SW480 (cell line): ENCODE measurements at places on chromosomes 7 and 10.

GRCh38 chr10:13234172-13234571 lies at the start of gene UCMA:
UCMA (minus strand) TSS chr10:13234374; CDS start chr10:13234258, 116 bp downstream.
- DNase-seq: no peak

GRCh38 chr7:127692200-127692599 lies 40.2 kb downstream of the SND1 start:
- no peak for DNase-seq

DNA sequence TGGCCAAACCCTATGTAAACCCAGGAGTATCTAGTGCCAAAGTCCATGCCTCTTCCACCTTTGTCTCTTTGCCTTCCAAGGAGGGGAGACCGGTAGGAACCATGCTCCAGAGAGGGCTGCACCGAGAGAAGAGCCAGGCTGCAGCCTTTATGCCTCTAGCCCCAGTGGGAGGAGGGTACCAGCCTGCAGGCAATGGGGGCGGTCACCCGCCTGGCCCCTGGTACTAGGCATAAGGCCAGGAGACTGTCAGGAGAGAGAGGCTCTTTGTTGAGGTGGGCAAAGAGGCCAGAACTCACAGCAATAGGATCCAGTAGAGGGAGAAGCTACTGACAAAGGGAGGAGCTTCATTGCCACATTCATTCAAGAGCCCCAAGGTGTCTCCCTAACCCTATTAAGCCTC lies 146.6 kb upstream of the PDE1C start:
- DNase-seq: no peak

GRCh38 chr7:33650828-33651227 lies 254.5 kb upstream of the BMPER start:
- no peak for DNase-seq

- no peak for DNase-seq
These were observed 305.1 kb upstream of the IMMP2L start for GRCh38 chr7:111867348-111867931.

DNA sequence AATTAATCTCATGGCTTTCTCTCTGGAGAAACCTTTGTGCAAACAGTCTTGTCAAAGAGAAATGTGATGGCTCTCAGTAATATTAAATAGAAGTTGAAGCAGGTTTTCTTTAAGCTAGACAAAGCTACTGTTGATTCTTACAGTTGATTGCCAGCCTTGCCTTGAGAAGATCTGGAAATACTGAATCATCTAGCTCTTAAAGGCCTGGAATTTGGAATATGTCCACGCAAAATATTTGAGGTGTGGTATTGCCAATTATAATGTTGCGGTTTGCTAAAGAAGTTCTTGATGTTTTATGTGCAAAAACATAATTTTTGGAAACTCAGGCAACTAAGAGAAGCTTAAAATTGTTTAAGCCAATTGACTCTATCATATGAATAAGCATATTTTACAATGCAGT lies 371.9 kb downstream of the PHF14 start:
- DNase-seq: no peak

DNA sequence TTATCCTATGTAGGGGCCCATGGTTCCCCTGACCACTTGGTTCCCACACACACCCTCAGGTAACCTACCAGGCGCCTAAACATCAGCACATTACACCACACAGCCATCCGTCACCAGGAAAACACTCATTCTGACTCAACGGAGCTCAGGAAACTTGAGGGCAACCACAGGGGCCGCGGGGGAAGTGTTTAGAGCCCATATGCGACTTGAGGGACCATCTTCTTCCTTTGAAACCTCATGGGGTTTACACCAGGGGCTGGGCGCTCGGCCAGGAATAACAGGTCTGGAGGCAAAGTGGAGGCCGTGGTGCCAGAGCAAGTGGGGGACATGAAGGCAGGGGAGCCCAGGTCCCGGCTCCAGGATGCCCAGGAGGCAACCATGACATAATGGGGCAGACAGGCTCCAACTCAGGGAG lies 1.5 kb downstream of the STX1A start:
- DNase-seq: peak; percentile 72

GRCh38 chr10:49038711-49039110 lies 76.6 kb downstream of the VSTM4 start:
- no peak for DNase-seq
